GM19239 (cell line): ENCODE measurements at places on chromosomes 13 and 19.

GRCh38 chr13:108408672-108409071, 139.2 kb downstream of the TNFSF13B start:
- no peak for DNase-seq

- DNase-seq: no peak
These were observed 561.6 kb downstream of the TBC1D4 start for GRCh38 chr13:74920361-74920760.

- DNase-seq: no peak
These were observed 139.3 kb upstream of the ZNF507 start for GRCh38 chr19:32206065-32206464.

- DNase-seq: no peak
These were observed 73.0 kb downstream of the NALCN start for GRCh38 chr13:101343128-101343787.

DNA sequence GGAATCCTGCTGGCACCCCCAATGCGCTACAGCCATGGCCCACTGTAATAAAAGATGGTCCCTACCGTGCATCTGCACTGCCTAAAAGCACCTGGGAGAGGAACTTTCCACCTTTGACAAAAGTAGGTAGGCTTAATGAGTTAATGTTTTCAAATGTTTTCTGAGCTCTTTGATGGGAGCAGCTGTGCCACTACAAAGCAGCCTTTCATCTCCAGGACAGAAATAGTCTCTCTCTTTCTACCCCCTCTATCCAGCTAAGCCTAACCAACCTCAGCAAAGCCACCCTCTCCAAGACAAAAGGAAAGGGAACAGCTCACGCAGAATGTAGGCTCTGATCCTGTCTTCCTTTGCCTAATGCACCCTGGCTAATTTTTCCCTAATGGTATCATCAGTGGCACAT, 560.2 kb downstream of the UQCRFS1 start:
- no peak for DNase-seq

GRCh38 chr13:27183561-27184147, 12.0 kb upstream of the USP12 start:
- DNase-seq: no peak

- no peak for DNase-seq
These were observed 19.7 kb downstream of the LPAR6 start for GRCh38 chr13:48393030-48393697.

- DNase-seq: no peak
These were observed 1.4 kb downstream of the LRFN1 start for GRCh38 chr19:39319098-39319891.

GRCh38 chr13:46172531-46172991, 9.4 kb downstream of the LCP1 start:
- no peak for DNase-seq

DNA sequence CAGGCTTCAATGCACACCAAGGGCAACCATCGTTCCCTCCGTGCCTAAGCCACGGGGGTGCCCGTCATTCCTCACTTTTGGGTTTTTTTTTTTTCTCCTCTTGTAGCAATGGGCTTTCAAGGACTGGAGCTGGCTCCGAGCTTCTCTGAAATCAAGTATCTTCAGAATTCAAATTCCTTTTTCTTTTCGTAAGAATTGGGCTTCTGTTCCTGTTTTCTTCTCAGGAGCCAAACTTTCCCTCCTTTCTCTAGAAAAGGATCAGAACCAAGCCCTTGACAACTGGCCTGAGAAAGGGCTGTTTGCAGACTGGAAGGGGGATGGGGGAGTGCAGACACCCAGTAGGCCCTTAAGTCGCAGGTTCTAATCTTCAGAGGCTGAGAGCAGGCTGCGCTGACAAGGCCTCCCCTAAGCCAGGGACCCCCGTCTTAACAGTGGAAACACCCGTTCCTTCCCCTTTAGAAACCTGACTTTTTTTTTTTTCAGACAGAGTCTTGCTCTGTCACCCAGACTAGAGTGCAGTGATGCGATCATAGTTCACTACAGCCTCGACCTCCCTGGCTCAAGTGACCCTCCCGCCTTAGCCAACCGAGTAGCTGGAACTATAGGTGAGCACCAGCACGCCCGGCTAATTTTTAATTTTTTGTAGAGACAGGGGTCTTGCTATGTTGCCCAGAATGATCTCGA, 51.6 kb downstream of the RFX2 start:
- no peak for DNase-seq

GRCh38 chr13:58620176-58620575, 988.6 kb downstream of the PCDH17 start:
- no peak for DNase-seq
